HS-27A (cell line): ENCODE measurements at places on chromosomes 3 and 15.

GRCh38 chr3:187352581-187353575, 15.3 kb upstream of the RTP4 start:
- DNase-seq: no peak

- no peak for DNase-seq
Measured at GRCh38 chr3:13710251-13710650, 161.3 kb downstream of the FBLN2 start.

DNA sequence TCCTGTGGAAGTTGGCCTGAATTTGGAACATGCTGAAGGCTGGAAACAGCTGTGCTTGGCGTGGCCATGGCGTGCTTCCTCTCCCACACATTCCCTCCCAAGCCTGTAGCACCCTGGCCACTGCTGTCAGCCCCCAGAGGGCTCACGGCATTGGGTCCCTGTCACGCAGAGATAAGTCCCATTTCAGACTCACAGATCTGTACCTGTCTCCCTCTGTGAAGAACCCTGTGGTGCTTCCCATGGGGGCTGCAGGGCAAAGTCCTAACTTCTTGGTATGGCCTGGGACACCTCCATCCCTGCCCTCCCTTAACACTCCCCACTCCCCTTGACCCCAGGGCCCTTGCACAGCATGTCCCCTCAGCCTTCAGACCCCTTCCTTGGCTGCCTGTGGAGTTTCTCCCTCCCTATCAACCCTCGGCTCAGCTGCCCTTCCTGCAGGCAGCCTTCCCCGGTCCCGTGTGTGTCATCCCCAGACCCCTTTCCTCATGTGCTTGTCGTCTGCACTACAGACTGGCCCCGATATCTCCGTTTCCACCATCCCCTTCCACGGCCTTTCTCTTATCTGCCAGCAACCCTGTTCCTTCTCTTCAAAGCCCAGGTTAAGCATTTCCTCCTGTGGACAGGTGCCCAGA, 28.6 kb downstream of the ABTB1 start:
- no peak for DNase-seq

DNA sequence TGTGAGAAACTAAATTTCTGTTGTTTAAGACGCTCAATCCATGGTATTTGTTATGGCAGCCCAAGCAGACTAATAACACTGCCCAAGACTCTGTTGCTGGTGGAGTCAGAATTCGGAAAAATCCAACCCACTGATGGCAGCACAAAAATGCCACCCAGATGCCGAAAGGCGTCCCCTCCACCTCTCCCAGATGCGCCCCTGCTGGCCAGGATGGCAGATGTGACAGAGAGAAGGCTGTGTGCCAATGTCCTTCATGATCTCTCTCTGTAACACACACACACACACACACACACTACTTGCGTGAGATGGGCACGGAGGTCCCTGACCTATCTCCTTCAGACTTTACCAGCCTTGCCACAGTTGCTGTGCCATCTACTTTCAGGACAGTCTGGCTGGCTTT, 10.9 kb upstream of the LYSMD4 start:
- DNase-seq: no peak

- no peak for DNase-seq
Measured at GRCh38 chr3:110618512-110619226, 452.9 kb upstream of the NECTIN3 start.

DNA sequence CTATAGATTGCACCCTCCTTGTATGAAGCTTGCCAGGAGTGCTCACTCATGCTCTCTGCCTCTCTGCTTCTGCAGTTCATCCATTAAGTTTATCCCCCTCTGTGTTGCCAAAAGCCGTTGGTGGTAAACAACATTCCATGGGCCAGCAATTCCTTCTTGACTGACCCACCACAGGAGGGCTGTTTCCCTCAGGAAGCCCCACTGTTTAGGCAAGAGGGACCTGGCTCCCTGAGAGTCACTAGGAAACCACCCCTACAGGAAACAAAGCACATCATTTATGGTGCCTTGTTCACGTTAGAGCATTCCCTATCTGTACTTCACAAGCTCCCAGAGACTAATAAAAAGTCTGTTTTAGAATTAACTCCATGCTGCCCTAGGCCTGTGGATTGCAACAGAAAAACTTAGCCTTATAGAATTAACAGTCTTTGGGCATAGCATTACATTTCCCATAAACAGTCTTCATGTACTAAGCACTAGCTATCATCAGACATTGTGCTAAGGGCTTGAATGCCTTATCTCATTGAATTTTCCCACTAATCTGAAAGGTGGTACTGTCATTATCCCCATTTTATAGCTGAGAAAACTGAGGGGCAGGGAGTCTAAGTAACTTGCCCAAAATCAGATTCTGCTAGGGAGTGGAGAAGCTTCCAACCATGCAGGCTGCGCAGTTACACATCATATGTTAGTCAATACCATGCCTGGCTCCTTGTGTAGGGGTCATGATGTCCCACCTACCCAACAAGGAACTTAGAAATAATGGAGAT, 149.9 kb downstream of the SHQ1 start:
- no peak for DNase-seq

DNA sequence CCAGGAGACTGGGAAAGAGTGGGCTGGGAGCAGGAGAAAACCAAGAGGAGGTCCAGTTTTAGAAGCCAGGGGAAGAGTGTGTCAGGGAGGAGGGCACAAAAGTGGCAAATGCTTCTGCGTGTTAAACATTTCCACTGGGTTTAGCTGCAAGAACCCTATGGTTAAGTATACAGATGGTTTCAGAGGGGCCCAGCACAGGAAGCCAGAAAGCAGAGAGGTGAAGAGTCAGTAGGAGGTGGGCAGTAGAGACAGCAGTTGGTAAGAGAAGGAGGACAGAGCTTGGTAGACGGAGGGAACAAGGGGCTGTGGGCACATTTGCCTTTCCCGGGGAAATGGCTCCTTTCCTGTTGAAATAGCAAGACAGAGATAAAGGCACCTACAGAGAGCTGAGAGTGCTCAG, 133.8 kb downstream of the EPHB1 start:
- no peak for DNase-seq

- DNase-seq: no peak
Measured at GRCh38 chr3:119541547-119541946, 17.9 kb downstream of the CD80 start.

GRCh38 chr15:48363474-48363873, 32.2 kb downstream of the DUT start:
- DNase-seq: no peak

- no peak for DNase-seq
Measured at GRCh38 chr3:40876009-40876408, 323.3 kb upstream of the CTNNB1 start.

- no peak for DNase-seq
Measured at GRCh38 chr3:49098429-49098828, 4.6 kb upstream of the QRICH1 start.

DNA sequence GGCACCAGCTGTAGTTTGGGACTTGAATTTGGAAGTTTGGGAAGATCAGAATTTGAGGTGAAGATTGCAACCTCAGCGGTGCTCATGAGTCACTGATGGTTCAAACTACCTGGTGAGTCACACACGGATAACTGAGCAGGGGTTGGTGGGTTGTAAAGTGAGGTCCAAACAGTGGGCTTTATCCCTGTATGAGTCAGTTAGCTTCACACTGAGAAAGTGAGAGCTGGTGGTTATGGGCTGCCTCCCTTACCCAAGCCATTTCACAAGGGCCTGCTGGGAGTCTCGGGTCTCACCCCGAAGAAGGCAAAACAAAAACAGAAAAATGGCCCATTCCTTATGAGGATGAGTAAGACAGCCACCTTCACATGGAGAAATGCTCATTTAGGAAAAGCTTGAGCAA, 77.0 kb downstream of the ITGA11 start:
- peak; percentile 77 for DNase-seq

- DNase-seq: peak; percentile 4
Measured at GRCh38 chr3:22012471-22012870, 261.5 kb upstream of the ZNF385D start.

DNA sequence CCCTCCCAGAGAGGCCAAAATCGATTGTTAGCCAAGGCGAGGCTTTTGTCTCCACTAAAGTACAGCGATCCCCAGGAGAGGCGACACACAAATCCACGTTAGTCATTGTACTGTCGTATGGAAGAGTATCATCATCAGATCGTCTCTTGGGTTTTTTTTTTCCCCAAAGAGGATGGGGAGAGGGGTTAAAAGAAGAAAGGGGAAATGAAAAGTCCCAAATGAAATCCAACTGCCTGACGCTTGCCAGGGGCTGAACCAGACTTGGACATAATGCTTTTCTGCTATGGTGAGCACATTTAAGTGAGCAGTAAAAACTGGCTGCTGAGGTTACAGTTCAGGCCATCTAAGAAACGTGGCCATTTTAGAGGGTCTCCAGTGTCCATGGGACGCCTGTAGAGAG, 37.9 kb upstream of the CTSH start:
- no peak for DNase-seq

- DNase-seq: peak; percentile 38
Measured at GRCh38 chr3:168248383-168249204, 152.9 kb upstream of the GOLIM4 start.

DNA sequence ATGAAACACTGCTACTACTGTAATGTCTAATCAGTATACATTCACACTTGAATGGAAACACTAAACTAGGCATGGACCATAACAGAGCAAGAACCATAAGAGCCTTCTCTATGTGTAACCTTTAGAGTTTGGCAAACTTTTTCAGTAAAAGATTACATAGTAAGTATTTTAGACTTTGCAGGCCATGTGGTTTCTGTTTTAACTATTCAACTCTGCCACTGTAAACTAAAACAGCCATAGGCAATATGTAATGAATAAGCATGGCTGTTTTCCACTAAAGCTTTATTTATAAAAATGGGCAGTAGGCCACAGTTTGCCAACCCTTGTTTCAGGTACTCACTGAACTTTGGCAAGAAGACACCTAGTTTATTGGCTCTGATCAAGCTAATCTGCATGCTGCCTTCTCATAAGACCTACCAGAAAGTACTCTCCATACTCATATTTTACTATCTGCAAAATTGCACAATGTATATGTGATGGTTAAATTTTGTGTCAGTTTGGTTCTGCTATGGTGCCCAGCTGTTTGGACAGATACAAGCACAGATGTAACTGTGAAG, 46.0 kb downstream of the UACA start:
- no peak for DNase-seq

GRCh38 chr3:173913397-173913796, 515.9 kb downstream of the NLGN1 start:
- no peak for DNase-seq

DNA sequence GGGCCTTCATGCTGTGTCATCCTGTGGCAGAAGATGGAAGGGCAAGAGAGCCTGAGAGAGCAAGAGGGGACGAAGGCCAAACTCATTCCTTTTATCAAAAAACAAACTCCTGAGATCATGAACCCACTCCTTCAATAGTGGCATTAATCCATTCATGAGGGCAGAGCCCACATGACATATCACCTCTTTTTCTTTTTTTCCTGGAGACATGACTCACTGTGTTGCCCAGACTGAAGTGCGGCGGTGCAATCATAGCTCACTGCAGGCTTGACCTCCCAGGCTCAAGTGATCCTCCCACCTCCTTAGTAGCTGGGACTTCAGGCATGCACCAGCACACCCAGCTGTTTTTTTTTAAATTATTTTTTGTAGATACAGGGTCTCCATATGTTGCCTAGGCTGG, 92.0 kb upstream of the RNU6-1 start:
- no peak for DNase-seq

DNA sequence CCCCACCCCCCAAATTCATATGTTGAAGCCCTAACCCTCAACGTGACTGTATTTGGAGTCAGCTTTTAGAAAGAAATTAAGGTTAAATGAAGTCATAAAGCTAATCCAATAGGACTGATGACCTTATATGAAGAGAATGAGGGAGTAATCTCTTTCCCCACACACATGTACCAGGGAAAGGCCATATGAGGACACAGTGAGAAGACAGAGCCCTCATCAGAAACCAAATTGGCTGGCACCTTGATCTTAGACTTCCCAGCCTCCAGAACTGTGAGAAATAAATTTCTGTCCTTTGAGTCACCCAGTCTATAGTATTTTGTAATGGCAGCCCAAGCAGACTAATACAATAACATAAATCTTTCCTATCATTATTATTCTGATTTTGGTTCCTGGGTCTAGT, 194.7 kb upstream of the NANOGP8 start:
- no peak for DNase-seq

- no peak for DNase-seq
Measured at GRCh38 chr3:178771511-178771910, 235.3 kb downstream of the KCNMB2 start.

DNA sequence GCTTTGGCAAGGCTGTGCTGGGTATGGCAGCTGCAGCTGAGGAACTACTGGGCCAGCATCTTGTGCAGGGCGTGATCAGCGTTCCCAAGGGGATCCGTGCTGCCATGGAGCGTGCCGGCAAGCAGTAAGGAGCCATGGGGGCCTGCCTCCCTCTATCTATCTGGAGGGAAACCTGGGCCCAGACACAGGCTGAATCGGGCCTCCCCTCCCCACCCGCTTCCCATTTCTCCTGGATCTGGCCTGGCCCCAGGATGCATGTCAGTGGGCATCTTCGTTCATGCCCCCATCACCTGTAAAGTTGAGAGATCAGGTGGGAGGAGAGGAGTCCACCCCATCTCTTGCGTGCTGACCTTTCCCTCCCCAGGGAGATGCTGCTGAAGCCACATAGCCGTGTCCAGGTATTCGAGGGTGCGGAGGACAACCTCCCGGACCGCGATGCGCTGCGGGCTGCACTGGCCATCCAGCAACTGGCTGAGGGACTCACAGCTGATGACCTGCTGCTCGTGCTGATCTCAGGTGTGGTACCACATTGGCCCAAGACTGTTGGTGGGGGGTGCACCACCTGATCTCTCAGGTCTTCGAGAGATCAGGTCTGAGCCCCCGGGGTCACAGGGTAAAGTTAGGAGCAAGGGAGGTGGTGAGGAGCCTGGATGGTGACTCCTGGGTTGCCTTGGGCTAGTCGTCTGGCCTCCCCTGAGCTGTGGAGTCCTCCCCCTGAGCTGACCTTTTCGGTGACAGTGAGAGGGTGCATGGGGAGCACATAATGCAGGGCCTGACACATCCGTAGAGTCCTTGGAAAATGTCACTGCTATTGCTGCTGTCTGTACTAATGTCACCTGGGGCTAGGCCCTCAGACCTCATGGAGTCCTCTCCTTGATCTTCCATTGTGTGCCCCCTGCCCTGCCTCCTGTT, 3.2 kb downstream of the GLYCTK start:
- DNase-seq: no peak

DNA sequence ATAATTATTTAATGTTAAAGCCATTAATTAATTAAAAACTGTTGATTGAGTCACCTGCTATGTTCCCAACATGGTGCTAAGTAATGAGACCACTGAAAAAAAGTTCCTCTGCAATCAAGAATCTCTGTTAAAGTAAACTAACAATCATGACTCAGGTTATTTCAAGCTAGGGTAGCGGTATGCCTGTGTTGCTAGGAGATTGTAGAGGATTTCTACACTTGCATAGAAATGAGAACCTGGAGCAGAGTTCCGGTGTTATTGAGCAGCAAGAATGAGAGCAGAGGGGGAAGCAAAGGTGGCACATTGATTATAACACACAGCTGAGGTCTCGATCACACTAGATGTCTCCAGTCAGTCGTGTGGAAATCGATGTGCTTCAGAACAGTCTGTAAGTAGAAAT, 41.4 kb downstream of the C3orf85 start:
- DNase-seq: no peak

- DNase-seq: no peak
Measured at GRCh38 chr3:98560911-98561310, 29.1 kb downstream of the GPR15 start.

- DNase-seq: no peak
Measured at GRCh38 chr3:120349855-120350125, 636 bp upstream of the LRRC58 start.
